ENCODE measurements at places on chromosomes 7 and 10. TPM values are rescaled to one million over a fixed set of nuclear protein-coding genes. Genes with fewer than 3 reads are reported as not detected.

The RBM28 gene
- 49.7 TPM for total RNA-seq

GRCh38 chr10:24393201-24393600, 184.3 kb downstream of the KIAA1217 start:
- no peak for DNase-seq
- H3K4me3 ChIP-seq = no peak overlapping the region
- peaks cover 7% of the 10 kb centered on the region for H3K27me3 ChIP-seq
- H3K4me1 ChIP-seq = peaks cover 12% of the 10 kb centered on the region
- H3K27ac ChIP-seq = no peak overlapping the region
- H3K36me3 ChIP-seq = no peaks in the 10 kb centered on the region

DNA sequence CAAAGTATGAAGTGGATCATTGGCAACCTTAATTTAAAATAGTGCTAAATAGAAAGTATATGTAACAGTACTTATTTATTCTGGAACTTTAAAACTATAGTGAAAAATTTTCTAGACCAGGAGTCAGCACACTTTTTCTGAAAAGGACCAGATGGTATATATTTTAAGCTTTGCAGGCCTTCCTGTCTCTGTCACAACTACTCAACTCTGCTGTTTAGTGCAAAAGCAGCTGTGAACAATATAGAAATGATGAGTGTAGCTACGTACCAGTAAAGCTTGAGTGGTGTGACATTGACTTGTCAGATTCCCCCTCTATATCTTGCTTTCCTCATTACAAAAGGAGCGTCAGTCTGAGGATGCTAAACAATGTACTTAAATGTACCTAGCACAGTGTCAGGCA, 88.1 kb upstream of the IGFBP3 start:
- no peak overlapping the region for H3K27ac ChIP-seq
- peaks cover 14% of the 10 kb centered on the region for H3K4me1 ChIP-seq
- DNase-seq = no peak
- no peaks in the 10 kb centered on the region for H3K27me3 ChIP-seq
- H3K36me3 ChIP-seq = no peaks in the 10 kb centered on the region

GRCh38 chr7:42662862-42663261, 249.0 kb downstream of the C7orf25 start:
- peaks cover 13% of the 10 kb centered on the region for H3K36me3 ChIP-seq
- no peaks in the 10 kb centered on the region for H3K27me3 ChIP-seq
- no peak overlapping the region for H3K4me3 ChIP-seq
- H3K27ac ChIP-seq = no peak overlapping the region

DNA sequence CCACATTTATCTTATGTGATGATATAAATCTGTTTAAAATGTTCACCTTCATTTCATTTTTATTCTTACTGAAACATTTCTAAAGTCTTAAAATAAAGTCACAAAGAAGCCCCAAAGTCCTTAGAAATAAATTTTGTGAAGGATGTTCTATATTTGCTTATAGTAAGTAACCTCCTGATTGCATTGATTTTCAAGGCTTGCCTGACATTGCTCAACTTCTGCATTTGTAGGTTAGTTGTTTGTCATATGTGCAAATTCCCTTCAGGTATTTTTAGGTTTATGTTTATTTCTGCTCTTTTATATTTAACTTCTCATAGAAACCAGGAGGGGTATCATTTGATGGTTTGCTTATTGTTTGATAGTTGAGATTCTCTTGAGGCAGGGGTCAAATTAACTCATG, 417.8 kb downstream of the ARL4A start:
- no peaks in the 10 kb centered on the region for H3K27me3 ChIP-seq
- DNase-seq = no peak

The TMEM196 gene
- total RNA-seq = not detected

The GATA3 gene
- not detected for total RNA-seq

The TMEM270 gene
- total RNA-seq = not detected

Data from chondrocyte (in vitro differentiated cells).